ENCODE measurements at places on chromosomes 4 and X. TPM values are rescaled to one million over a fixed set of nuclear protein-coding genes. Genes with fewer than 3 reads are reported as not detected.

Gene SPANXN4
- total RNA-seq, result not detected

Gene USP17L24
- total RNA-seq, result not detected

Gene LPAR4
- total RNA-seq, result 0.13 TPM

Gene VSIG4
- total RNA-seq, result not detected

Gene PDCL2
- not detected for total RNA-seq

Gene ZFP92
- total RNA-seq, result 0.69 TPM

Gene GPR82
- not detected for total RNA-seq

Gene ACE2
- total RNA-seq, result not detected

Gene NOX1
- not detected for total RNA-seq

Gene FHIP1A
- 0.13 TPM for total RNA-seq

Gene AFP
- total RNA-seq, result not detected

Gene F8A3
- total RNA-seq, result 1.1 TPM

Gene HSFX2
- 0.16 TPM for total RNA-seq

Gene CHRNA9
- not detected for total RNA-seq

Gene TMPRSS11B
- total RNA-seq, result not detected

Gene CC2D2A
- 6.5 TPM for total RNA-seq

Gene RTL3
- total RNA-seq, result under 0.01 TPM

Gene SPP1
- total RNA-seq, result not detected

Gene TNMD
- under 0.01 TPM for total RNA-seq

Gene PPP2R2C
- total RNA-seq, result 0.16 TPM

Gene DCUN1D4
- 18.6 TPM for total RNA-seq

Gene KDM5C
- total RNA-seq, result 82.6 TPM

Gene LANCL3
- total RNA-seq, result 0.16 TPM

Gene SPATA4
- not detected for total RNA-seq

Gene NR0B1
- not detected for total RNA-seq

Gene AGTR2
- not detected for total RNA-seq

Gene MAGED4B
- total RNA-seq, result 5.8 TPM

Gene KLHL4
- total RNA-seq, result 87.8 TPM

Gene MMAA
- 2.1 TPM for total RNA-seq

Gene NXF3
- not detected for total RNA-seq

Gene CENPI
- total RNA-seq, result 15.7 TPM

Gene GPC4
- total RNA-seq, result 2.3 TPM

Gene STATH
- total RNA-seq, result not detected

Gene GRPR
- total RNA-seq, result 0.13 TPM

Gene PNPLA4
- total RNA-seq, result 3.2 TPM

Gene TRPC5OS
- total RNA-seq, result not detected

Gene MSX1
- 7.9 TPM for total RNA-seq

Measured in bladder microvascular endothelial cell (primary cell).